ENCODE measurements at places on chromosomes 1 and 21.

DNA sequence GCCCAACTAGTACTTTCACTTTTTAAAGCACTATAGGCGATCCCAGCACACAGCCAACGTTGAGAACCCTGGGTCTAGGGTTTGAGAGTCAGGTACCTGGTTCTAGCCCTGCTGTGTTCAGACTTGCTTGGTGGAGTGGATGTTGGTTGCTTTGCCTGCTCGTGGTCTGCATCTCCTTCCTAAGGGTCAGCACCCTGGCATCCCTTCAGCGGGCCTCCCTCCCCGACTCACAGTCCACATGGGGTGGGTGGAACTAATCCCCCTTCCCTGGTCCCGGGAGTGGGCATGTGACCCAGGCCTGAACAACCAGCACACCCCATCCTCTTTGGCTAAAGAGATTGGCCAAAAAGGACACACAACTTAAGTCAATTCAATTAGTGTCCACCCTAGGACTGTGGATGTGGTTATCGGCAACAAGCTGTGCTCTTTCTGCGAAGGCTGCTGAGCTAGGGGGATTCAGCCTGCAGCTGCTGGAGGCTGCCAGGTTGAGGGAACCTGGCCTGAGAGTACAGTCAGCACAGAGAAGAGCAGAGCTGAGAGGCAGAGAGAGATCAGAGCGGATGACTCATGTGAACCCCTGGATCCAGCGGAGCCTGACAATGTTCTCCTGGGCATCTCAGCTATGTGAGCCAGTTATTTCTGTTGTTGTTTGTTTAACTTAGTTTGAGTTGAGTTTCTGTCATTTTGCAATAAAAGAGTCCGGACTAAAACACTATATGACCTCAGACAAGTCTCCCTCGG lies 138.9 kb downstream of the ACTL8 start:
- DNase-seq: no peak

- DNase-seq: no peak
These were observed 190.2 kb upstream of the BRINP3 start for GRCh38 chr1:190667914-190668313.

DNA sequence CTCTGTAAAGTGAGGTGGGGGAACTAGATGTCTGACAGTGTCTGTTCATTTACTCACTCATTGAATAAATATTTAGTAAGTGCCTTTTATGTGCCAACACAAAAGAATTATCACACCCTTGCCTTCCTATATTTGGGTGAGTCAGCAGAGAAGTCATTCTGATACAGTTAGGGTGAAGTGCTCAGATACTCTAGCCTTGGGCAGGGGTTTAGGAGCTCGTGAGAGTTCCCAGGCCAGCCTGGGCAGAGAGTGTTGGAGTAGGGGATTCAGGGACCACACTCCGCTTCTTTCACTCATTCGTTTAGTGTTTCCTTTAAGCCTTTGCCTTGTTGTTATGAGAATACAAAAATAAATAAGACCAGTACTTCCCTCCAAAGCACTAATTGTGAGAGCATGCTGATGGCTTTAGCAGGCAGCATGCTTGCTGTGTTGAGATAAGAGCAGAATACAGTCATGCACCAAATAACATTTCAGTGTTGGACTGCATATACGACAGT lies 83.9 kb downstream of the DYRK1A start:
- no peak for DNase-seq

GRCh38 chr1:89114662-89115061 lies 11.3 kb downstream of the GBP2 start:
- no peak for DNase-seq

- DNase-seq: no peak
These were observed 316.5 kb downstream of the DISC1 start for GRCh38 chr1:231943084-231943483.

DNA sequence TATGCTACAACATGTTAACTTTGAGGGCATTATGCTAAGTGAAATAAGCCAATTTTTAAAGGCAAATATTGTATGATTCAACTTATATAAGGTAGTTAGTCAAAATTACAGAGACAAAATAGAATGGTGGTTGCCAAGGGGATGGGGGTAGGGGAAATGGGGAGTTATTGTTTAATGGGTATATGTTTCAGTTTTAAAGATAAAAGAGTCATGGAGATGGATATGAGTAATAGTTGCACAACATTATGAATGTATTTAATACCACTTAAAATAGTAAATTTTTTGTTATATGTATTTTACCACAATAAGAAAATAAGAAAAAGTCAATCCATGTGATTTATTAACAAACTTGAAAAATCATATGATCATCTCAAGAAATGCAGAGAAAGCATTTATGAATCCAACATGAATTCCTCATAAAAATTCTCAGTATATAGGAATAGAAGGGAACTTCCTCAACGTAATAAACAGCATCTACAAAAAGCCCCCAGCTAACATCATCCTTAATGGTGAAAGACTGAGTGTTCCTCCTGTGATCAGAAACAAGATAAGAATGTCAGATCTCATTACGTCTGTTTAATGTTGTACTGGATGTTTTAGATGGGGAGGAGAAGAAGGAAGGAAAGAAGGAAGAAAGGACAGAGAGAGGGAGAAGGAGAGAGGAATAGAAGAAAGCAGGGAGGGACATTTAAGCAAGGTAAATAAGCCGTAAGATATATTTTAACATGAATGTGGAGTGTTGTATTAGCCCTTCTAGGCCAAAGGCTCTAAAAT lies 6.7 kb upstream of the TSEN15 start:
- DNase-seq: no peak

GRCh38 chr1:153673511-153673910 lies 2.7 kb upstream of the ILF2 start:
- DNase-seq: no peak

DNA sequence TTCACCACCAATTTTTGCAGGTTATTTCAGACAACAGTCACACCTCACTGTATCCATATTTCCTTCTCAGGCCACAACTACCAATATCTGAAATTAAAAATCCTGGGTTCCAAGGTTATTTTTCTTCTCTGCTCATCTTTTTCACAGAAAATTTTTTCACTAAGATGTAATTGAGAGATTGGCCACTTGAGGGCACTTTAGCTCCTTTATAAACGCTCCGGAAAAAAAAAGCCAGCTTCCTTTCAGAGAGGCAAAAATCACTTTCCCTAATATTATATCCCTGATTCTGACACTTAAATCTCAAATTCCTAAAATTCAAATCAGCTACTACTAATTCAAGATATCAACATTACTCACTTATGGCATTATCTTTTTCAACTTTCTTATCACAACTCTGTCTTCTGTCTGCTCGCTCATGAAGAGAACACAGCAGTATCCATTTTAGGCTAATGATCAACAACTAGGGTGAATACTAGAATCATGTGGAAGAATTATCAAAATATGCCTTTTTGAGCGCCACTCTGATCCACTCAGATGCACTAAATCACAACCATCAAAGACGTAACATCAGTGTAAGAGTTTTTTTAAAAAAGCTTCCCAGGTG lies 101.4 kb upstream of the RGS1 start:
- peak; percentile 10 for DNase-seq

- DNase-seq: no peak
These were observed 2.8 kb downstream of the RPL11 start for GRCh38 chr1:23694371-23694770.

- DNase-seq: no peak
These were observed 13.4 kb downstream of the FBLIM1 start for GRCh38 chr1:15771836-15772515.

DNA sequence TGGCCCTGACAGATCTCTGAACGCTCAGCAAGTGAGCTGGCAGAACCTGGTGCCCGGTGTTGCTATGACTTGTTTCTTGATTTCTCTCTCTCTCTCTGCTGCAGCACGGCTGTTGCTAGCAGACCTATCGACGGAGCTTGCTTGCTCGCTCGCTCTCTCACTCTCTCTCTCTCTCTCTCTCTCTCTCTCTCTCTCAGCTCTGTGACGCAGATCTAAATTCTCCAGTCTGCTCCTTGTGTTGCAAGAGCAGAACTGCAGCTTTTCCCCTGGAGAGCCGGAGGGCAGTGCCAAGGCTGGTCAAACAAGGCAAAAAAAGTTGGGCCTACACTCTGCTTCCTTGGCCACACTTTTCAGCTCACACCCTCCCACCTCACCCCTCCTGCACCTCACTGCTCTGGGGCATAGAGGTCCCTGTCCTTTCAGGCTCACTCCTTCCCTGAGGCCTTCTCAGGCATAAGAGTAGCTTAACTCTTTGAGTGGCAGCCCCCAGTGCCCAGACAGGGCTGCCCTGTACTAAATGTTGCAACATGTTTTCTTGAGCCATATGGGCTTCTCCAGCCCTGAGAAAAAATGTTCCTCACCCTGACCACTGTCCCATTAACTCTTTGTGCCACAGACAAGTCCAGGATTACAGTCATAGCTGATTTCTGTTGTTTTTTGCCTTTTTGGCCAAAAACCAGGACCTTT lies 72.2 kb downstream of the CD46 start:
- DNase-seq: peak; percentile 54

DNA sequence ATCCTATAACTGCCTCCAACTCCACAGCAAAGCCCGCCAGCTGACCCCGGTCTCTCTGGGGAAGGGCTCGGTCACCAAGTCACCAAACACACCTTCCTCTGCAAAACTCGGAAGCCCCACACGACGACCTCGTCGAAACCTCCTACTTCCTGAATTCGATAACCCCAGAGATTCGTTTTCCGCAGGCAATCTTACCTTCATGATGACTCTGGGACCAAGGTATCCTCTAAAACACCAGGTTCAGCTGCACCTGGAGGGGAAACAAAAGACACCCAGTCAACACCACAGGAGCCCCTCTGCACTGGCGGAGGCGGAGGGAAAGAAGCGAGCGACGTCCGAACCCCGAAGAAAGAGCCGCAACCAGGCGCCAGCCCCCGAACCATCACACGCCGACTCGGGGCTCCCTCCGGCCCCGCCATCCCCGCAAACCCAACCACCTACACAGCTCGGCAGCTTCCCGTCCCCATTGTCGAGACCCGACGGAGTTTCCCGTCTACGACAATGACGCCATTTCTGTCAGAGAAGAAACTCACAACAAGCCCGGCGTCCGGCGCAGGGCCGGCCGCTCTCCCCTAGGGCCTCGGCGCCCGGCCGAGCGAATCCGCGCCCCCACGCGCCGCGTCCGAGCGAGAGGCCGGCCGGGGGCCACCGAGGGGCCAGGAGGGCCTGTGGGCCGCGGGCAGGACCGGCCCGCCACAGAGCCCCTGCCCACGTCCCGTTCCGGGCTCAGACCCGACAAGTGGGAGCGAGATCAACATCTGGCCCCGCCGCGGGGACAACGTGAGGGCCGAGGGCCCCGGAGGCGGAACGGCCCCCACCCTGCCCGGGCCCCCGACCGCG lies 1.0 kb downstream of the ARID4B start:
- DNase-seq: peak; percentile 16

GRCh38 chr1:58717979-58718378 lies 18.1 kb upstream of the MYSM1 start:
- no peak for DNase-seq

DNA sequence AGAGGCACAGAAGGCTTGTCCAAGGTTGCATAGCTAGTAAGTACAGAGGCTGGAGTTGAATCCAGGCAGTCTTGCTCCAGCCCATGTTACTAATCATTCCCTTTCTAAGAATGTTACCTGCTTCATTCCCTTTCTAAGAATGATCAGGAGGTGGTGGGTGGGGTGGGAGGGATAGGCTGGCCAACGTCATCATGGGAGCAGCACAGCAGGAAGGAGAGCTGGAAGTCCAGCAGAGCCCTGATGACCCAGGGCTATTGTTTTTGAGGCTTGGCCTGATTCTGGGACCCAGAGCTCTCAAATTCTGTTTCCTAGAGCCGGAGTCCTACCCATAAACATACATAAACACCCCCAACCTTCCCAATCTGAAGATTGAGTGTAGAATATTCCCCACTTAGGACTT lies 11.8 kb upstream of the CSF1 start:
- no peak for DNase-seq

DNA sequence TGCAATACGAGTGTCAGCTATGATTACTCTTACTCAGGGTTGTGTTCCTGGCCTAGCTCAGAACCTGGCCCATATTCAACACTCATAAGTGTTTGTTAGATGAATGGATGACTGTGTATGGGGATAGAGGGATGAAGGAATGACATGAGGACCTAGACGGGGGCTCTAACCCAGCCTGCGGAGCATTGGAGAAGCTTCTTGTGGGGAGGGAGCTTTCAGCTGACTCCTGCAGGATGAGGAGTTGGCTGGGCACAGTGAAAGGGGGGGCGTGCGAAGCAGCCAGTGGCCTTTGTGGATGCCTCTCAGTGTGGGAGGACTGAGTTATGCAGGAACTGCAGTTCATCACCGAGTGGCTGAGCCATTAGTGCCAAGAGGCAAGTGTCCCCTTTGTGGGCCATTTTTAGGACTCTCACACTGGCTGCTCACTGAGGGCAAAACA lies 1.2 kb upstream of the EXTL1 start:
- no peak for DNase-seq

GRCh38 chr1:32761936-32762335 lies 55.2 kb downstream of the YARS1 start:
- DNase-seq: no peak

GRCh38 chr1:191457889-191458288 lies 700.4 kb upstream of the RGS18 start:
- no peak for DNase-seq

GRCh38 chr21:14826630-14827029 lies 238.2 kb downstream of the NRIP1 start:
- no peak for DNase-seq

GRCh38 chr1:21337928-21338572 lies 47.8 kb upstream of the ECE1 start:
- DNase-seq: no peak

DNA sequence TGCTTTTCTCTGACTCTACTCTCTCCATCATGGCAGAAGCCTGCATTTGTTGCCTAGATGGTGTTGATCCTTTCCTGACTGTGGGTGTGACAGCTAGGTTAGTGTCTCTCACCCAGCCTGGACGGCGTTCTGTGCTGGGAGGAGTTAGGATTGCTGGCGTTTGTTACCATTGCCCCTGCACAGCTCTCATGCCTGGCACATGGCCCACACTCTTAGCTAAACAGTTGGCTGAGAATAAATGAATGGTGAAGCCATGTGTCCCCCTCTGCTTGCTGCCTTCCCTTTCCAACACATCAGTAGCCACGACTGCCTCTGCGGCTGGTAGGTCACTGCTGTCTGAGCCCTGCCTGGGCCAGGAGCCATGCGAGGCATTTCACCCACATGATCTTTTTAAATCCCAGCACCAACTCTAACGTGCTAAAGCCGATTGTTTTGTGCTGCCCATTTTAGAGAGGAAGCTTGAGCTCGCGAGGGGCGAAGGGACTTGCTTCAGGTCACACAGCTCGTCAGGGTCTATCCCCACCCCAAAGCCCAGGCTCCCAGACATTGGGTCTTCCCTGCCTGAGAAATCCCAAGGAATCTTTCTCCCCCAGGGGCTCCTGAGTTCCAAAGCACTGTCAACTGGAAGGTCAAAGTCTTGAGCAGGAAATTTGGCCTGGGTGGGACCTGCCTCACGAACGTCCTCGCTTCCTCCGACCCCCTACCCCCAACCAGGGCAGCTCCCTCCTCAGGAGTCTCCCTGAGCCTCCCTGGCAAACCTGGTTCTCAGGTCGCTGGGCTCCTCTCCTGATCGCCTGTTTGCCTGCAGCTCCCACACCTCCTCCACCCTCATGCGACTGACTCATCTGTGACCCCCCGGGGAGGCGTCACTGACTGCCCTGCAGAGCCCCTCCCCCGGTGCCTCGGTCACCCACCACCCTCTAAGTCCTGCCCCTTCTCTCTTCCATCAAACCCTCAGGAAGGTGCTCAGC lies 271.7 kb upstream of the C1orf174 start:
- DNase-seq: peak; percentile 4

- peak; percentile 87 for DNase-seq
These were observed 100.7 kb upstream of the SLC25A33 start for GRCh38 chr1:9438431-9439073.

- DNase-seq: no peak
These were observed 24.3 kb upstream of the FMO2 start for GRCh38 chr1:171160639-171161354.

Data from urothelium cell line (cell line).